GM12892 (cell line): ENCODE measurements at places on chromosomes 7 and 10.

GRCh38 chr10:21441625-21442024, 83.9 kb downstream of the SKIDA1 start:
- no peak for DNase-seq

GRCh38 chr10:87852089-87852488, 11.2 kb downstream of the KLLN start:
- no peak for DNase-seq

- no peak for DNase-seq
Measured at GRCh38 chr10:34666008-34666704, 148.9 kb downstream of the PARD3 start.

GRCh38 chr10:79904671-79905321, 44.1 kb downstream of the SFTPD start:
- no peak for DNase-seq
